Spleen (tissue), 13 donors: ENCODE measurements at places on chromosomes 2 and 18. TPM values are rescaled to one million over a fixed set of nuclear protein-coding genes. Genes with fewer than 3 reads are reported as not detected.

GRCh38 chr2:209463835-209464234 is 40.0 kb downstream of the MAP2 start:
- no peak for DNase-seq

SERPINB13 gene
- not detected for total RNA-seq

DNA sequence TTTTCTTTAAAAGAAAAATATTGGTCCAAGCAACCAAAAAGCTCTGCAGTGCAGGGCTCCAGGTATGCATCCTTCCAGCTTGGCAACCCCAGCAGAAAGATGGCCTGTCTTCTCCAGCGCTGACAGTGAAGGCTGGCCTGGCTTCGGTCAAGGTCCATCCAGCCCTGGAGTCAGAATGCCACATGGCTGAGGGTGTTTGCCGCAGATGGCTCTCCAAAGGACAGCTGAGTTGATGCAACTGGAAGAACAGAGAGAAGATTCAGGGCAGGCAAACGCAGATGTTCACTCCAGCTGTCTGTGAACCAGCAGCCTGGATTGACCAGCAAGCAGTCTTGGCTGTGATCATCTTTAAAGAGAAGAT is 51.4 kb downstream of the MARCO start:
- DNase-seq, result no peak

GRCh38 chr2:239000500-239001073 is 152.7 kb downstream of the TWIST2 start:
- peak; percentile 44 for DNase-seq

DNA sequence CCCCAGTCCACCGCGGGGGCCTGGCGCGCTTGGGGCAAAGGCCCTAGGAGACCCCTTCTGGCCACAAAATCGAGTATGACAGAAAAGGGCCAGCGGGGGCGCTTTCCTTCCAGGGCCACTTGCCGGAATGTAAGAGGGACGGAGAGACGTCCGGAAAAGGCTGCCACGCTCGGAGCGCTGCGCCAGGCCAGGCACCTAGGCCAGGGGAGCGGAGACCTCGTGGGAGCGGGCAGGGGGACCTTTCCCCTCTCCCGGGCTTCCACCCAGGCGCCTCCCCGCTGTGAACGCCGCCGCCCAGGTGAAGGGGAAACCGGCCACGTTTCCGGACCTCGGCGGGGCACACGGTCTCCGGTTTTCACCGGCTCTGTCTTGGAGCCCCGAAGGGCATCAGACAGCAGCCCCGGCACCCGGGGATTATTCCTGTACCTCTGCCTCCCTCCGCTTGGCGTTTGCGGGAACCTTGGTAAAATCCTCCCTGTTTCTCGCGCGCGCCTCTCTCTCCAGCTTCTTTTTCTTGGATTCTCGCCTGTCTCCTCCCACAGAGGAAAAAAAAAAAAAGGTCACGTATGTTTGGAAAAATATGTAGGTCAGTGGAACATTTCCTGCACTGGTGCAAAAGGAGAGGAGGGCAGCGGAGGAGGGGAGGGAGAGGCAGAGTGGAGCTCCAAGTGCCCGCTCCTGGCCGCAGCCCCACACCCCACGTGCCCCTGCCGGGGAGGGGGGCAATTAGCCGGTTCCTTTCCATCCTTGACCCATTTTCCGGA is 1.2 kb upstream of the NPAS2 start:
- DNase-seq, result no peak
